Uterus (tissue), 4 donors: ENCODE measurements at places on chromosomes 11 and 22. TPM values are rescaled to one million over a fixed set of nuclear protein-coding genes. Genes with fewer than 3 reads are reported as not detected.

PANX3 gene
- not detected for total RNA-seq

LDHA gene
- 174 TPM for total RNA-seq

DUSP8 gene
- total RNA-seq = 1.9 TPM

RIMBP3B gene
- total RNA-seq = not detected

KCNJ11 gene
- total RNA-seq = not detected

OR2AT4 gene
- not detected for total RNA-seq

- H3K27me3 ChIP-seq = no peaks in the 10 kb centered on the region
- H3K4me1 ChIP-seq = no peaks in the 10 kb centered on the region
- no peaks in the 10 kb centered on the region for H3K36me3 ChIP-seq
- no peak overlapping the region for H3K27ac ChIP-seq
- DNase-seq = no peak
These were observed 53.1 kb downstream of the SLC22A12 start for GRCh38 chr11:64643920-64644646.

- H3K27me3 ChIP-seq = no peaks in the 10 kb centered on the region
- no peak overlapping the region for H3K27ac ChIP-seq
- no peak overlapping the region for H3K4me3 ChIP-seq
- H3K36me3 ChIP-seq = no peaks in the 10 kb centered on the region
These were observed 174.1 kb downstream of the TTC28 start for GRCh38 chr22:28505416-28506149.

- DNase-seq = no peak
- no peaks in the 10 kb centered on the region for H3K27me3 ChIP-seq
- no peak overlapping the region for H3K4me3 ChIP-seq
- no peak overlapping the region for H3K27ac ChIP-seq
These were observed 423.0 kb downstream of the DYNC2H1 start for GRCh38 chr11:103532133-103532788.
